ENCODE measurements at places on chromosomes 5 and 9. TPM values are rescaled to one million over a fixed set of nuclear protein-coding genes. Genes with fewer than 3 reads are reported as not detected.

DNA sequence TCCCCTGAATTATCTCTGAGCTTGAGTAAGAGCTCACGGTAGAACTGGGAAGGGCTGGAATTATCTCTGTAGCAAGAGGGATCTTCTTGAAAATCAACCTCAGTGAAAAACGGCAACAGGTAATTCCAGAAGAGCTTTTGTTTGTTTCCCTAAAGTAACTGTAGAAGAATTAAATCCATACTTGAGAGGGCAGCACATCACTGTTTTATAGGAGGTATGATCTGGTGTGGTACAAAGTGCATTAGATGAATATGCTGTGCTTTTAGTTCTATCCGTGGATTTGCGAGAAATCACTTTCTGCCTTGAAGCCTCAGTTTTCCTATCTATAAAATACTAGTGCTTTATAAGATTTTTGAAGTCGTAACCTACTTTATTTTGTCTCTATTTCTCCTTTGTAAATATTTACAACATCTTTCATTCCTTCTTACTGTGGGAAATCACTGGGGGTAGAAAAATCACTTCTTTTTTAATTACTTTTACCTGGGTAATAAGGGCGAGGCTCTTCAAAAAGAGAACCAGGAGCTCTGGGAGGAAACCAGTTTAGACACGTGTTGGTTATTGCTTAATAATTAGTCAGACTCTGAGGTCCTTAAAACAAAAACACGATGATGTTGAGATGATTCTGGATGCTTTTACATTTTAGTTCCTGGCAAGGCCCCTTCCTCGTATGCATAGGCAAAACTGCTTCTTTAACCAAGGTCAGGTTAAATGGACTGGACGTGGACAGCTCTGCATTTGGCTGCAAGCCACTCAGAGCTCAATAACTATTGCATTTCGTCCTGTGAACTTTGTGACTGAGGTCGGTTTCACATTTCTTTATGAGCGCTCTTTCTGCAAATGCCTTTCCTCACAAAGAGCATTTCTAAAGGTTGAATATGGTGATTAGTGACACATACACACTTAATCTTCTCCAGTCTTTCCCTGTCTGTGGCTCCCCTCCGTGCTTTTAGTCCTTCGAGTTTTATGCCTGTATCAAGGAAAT is 376.1 kb downstream of the BRINP1 start:
- DNase-seq = peak; percentile 33

KIF24 gene
- total RNA-seq = 5.1 TPM

FAM81B gene
- total RNA-seq = not detected

RNF183 gene
- not detected for total RNA-seq

GRCh38 chr5:94223235-94223634 is 395.2 kb downstream of the KIAA0825 start:
- DNase-seq = no peak

- DNase-seq = no peak
These were observed 111.8 kb upstream of the NTRK2 start for GRCh38 chr9:84557751-84558150.

DNA sequence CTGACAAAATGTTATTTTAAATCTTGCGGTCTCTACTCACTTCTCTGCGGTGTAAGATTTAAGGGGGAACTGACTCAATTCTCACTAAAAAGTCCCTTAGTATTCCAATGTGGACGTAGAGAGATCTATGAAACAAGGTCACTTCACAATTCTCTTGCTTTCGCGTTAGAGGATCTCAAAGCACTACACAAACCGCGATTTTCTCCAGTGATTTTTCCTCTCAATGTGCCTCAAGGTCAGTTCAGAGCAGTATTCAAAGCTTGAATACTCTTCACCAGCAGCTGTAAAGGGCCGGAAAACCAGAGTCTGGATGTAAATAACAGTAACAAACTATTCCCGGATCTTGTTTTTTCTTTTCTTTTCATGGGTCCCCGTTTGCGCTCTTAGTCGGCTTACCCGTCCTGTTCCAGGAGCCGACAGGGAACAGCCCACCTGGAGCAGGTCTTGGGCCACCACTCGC is 128.2 kb downstream of the TMEM161B start:
- no peak for DNase-seq

ZNF354C gene
- 5.2 TPM for total RNA-seq

GRM6 gene
- not detected for total RNA-seq

FOXD4L6 gene
- total RNA-seq = not detected

GRCh38 chr9:127132921-127133647 is 10.6 kb upstream of the ANGPTL2 start:
- peak; percentile 44 for DNase-seq

DNA sequence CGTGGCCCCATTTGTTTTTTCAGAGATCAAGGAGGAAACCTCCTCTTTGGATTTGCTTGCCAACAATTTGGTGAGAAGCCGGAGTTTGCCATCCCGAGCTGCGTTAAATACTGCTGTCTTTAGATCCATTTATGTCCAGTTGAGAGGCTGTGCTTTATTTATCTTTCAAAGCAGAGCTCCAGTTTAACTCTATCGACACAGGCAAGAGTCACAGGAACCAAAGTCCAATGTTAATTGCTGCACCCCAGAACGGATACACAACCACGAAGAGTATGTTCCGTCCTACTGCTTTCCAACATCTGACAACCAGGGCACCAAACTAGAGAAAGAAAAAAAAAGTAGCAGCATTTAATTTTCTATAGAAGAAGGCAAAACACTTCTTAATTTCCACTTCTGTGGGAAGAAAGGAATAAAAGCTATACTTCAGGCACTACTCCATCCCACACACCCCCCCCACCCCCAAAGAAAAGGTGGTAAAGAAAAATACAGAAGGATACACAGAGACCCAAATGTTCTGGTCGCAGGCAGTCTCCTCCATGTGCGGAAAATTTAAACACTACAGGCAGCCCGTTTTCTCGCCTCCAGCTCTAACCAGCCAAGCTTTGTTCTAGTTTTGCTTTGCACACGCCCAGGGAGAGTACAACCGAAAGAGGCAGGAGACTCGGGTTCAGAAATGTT is 1.1 kb downstream of the FEM1C start:
- peak; percentile 17 for DNase-seq

DNA sequence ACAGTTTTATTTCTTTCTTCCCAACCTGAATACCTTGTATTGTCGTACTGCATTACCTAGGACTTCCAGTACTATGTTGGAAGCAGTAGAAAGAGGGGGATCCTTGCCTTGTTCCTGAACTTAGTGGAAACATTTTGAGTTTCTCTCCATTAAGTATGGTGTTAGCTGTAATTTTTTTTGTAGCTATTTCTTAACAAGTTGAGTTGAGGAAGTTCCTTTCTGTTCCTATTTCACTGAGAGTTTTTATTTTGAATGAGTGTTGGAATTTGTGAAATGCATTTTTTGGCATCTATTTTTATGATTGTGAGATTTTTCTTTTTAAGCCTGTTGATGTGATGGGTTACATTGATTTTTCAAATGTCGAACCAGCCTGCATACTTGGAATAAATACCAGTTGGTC is 49.0 kb downstream of the FSD1L start:
- no peak for DNase-seq

DNA sequence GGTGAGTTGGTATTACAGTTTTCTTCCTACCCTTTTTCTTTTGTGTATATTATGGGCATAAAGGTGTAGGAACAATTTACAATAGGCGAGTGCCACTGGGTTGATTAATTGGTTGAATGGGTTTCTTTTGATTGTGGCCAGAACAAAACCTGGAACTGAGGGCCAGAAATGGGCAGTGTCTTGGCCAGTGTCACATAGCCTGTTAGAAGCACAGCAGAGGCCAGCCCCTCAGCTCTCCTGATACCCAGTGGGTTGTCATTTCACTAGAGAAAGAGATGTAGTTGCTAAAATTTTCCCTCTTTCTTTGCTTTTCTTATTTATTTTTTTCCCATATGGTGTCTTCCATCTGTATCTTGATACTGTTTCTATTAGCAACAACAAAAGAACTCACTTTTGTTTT is 38.8 kb upstream of the SEMA6A start:
- DNase-seq = no peak

GRCh38 chr5:31415009-31415923 is 116.6 kb downstream of the DROSHA start:
- DNase-seq = no peak

- no peak for DNase-seq
These were observed 17.3 kb upstream of the CFAP157 start for GRCh38 chr9:127689329-127690000.

TMEM215 gene
- not detected for total RNA-seq

CDC20B gene
- total RNA-seq = not detected

DNA sequence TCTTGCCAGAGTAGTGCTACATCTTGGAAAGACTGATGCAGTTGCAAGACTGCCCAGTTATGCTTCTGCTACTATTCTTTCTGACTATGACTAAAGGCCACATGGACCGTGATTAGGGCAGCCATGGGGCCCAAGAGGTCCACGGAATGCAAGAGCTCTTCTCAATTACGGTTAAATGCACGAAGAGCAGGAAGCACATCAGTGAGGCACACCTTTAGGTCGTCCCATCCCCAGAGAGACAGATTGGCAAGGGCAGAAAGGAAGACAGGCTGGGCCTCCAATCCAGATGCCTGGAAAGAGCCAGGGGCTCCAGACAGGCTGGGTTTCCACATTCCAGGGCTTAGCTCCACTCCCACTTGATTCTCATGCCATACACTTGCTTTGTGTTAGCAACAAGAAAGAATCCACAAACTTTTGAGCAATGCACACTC is 132.3 kb upstream of the SLIT3 start:
- DNase-seq = no peak

SLC9A3 gene
- total RNA-seq = 4.4 TPM

DNA sequence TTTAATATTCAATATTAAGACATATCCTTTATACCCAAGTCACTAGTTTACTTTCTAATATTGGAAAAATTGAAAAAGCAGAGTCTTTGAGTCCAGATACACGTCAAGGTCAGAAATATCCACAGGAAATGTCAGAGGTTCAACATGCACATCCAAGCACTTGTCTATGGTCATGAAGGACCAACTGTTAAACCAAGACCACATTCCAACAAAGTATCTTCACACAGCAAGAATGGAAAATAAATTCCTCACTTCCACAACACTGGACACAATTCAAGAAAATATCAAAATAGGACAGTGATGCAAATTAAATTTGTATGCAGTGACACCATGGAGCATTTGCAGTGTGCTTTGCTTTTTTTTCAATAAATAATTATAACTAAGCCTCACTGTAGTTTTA is 142.5 kb downstream of the GABRB2 start:
- peak; percentile 40 for DNase-seq

DNA sequence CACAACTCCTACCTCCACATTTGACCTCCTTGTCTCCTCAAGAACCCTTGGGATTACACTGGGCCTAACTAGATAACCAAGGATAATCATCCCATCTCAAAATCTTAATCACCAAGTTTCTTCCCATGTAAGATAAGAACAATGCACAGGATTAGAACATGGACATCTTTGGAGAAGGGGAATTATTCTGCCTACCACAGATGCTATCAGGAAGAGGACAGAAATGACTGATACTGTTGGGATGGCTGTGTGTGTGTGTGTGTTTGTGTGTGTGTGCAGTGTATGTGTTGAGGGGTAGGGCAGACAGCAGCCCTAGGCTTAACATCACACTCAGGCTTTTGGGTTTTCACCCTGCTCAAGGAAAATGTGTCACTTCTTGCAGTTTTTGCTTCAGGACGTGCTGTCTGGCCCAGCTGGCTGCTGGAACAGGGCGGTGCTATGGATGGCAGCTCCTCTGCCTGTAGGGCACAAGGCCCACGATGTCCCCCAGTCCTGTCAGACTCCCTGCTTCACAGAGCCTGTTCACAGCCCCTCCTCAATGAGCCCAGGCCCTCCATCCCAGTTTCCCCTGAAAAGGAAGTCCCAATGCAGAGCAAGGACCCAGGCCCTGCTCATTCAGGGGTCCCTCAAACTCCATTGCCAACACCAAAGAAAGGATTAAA is 7.7 kb downstream of the CA9 start:
- peak; percentile 50 for DNase-seq

- peak; percentile 54 for DNase-seq
These were observed 39.2 kb upstream of the NEK6 start for GRCh38 chr9:124218438-124218982.

PANK3 gene
- total RNA-seq = 37.9 TPM

GRCh38 chr9:129220771-129221170 is 42.7 kb upstream of the IER5L start:
- no peak for DNase-seq

DNA sequence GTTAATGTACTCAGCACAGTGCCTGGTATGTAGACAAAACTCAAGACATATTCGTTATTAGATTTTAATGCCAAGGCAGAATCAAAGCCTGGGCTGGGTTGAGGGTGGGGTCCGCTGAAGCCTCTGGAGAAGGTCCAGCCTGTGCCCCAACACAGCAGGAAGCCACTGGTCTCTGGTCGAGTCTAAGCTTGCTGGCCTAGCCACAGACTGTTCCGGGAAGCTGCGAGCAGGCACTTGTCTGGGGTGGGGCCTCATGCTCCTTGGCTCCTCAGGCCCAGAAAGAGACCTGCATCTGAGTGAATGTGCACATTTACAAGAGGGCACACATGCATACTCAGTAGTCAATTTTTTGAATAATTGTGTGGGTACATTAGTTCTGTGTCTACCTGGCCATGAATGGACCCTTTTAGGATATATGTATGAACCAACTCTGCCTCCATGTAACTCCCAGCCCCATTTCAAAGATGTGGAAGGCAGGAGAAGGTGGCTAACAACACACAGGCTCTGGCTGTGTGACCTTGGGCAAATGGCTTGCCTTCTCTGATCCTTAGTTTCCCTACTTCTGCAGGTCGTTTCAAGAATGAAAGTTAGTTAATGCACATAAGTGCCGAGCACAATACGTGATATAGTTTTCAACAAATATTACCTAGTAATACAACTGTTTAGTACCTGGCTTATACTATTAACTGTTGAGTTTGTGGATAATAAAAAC is 18.3 kb downstream of the FAT2 start:
- no peak for DNase-seq

ADAMTS16 gene
- 2.6 TPM for total RNA-seq

- DNase-seq = no peak
These were observed 101.6 kb upstream of the SPRY4 start for GRCh38 chr5:142426129-142427014.

PCDHGA9 gene
- 0.64 TPM for total RNA-seq

SHOC1 gene
- total RNA-seq = not detected

DNA sequence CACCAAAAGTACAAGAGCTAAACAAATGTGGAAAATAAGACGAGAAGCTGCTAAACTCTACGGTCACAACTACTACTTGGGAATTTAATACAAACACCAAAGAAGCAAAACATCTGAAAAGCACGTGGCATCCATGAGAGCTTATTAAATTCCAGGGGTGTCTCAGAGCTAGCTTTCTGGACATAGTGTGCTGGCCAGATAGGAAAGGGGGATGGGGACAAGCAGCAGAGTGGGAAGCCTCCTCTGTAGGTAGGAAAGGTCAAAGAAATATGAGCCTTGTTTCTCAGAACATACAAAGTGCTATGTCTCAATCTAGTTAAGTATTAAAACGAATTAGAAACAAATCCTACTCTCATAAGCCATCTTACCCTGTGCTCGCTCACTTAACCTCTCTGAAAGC is 51.3 kb upstream of the GOLPH3 start:
- DNase-seq = peak; percentile 74

GRCh38 chr5:23007762-23008161 is 154.6 kb upstream of the CDH12 start:
- DNase-seq = no peak

Measured in LHCN-M2 (cell line).